ENCODE measurements at places on chromosomes 7 and 10. TPM values are rescaled to one million over a fixed set of nuclear protein-coding genes. Genes with fewer than 3 reads are reported as not detected.

Gene ZNF107
- 6.2 TPM for total RNA-seq

DNA sequence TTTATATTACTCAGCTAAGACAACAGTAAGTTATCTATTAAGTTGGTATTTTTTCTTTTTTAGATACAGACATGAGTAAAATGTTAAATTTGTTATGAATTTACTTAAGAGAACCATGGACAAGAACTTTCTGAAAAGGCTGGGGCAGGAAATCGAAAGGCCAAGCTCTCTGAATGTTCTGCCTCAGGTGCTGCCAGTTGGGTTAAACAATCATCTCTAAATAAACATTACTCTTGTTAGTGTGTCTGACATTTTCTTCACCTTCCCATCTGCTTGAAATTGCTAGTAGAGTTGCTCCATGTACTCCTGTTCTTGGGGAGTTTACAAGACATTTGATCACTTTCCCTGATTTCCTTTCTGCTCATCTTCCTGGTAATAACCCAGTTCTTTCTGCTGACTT, 87.5 kb downstream of the ANKRD7 start:
- DNase-seq, result no peak

DNA sequence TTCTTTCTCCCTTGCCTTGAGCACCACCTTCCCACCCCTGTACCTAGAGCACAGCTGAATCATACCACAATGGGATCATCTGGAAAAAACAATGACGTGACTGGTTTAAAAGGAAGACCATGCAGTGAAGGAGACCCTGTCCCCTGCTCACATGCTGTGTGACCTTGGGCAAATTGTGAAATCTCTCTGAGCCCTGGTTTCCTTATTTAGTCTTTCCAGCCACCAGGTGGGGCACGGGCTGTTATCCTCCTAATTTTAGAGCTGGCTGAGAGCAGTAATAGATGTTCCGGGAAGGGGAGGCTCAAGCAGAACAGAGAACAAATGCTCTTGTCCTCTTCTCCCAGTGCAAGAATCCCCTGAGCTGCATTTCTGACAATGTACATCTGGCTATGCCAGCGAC, 198.3 kb downstream of the RPS24 start:
- peak; percentile 62 for DNase-seq

Gene EMX2
- total RNA-seq, result 1.9 TPM

DNA sequence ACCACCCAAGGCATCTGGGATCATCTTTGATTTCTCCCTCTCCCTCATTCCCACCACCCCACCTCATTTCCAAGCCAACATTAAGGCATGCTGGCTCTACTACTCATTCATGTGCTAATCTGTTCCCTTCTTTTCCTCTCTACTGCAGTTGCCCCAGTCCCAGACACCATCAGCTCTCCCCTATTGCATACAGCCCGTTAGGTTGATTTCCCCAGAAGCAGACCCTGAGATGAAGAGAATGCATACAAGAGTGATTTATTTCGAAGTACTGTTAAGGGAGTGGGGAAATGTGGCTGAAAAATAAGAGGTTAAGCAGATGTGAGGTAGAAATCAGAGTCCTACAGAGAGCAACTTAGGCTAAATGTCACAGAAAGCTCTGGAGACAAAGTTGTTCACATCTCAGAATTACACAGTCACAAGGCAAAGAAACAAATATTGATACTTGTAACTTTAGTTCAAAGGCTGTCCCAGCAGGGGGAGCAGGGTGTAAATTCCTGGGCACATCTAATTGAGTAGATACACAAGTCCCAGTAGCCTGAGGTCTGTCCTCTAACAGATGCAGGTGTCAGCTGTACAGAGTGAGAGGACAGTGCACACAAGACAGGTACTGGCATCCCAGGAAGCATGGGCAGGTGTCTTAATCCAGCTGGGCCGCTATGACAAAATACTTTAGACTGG, 20.9 kb downstream of the AKR1D1 start:
- DNase-seq, result no peak

- no peak for DNase-seq
Measured at GRCh38 chr10:42953684-42954674, 122.9 kb upstream of the RET start.

Gene NRF1
- total RNA-seq, result 19.6 TPM

DNA sequence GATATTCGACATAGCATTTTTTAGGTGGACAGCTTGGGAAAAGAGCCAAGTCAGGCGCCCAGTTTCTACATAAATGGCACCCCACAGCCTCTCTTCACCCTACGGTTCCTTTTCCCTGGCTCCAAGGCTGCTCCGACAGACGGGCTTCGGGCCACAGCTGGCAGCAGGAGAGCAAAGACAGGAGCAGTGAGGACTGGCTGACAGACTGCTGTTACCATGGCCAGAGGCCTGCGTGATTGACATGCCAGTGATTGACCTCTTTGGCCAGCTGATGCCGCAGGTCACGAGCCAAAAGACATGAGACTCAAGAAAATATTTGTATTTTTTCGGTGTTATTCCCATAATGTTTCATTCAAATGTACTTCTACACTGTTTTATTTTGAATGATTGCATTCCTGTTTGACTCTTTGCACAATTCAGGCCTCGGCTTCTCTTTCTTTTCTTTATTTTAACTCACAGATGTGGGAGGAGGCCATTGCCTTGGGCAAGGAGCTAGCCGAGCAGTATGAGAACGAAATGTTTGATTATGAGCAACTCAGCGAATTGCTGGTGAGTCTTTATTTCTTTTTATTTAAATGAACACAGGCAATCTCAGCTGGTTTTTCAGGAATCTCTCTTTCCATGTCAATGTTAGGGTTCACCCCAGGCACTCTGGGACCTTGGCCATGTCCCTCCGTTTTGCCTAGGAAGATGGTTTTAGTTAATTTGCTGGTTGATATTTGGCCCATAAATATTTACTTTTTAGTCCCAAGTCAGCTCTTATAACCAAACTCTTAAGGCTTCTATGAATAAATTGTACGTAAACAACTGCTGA, 146.3 kb upstream of the NPS start:
- no peak for DNase-seq

DNA sequence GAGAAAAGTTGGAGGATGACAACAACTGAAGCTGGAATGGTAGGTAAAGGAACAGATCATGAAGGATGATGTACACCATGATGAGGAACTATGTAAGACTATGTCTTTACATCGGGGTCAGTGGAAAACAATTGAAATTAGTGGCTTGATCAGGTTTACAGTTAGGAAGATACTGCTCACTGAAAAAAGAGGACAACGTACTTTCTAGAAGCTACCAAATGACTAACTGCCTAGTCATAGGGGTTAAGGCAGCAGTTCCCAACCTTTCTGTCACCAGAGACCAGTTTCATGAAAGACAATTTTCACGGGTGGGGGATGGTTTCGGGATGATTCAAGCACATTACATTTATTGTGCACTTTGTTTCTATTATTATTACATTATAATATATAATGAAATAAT, 91.6 kb upstream of the ANKRD1 start:
- DNase-seq, result no peak

Data from tongue (tissue), 3 donors.